ENCODE measurements at places on chromosomes 2 and 18. TPM values are rescaled to one million over a fixed set of nuclear protein-coding genes. Genes with fewer than 3 reads are reported as not detected.

DNA sequence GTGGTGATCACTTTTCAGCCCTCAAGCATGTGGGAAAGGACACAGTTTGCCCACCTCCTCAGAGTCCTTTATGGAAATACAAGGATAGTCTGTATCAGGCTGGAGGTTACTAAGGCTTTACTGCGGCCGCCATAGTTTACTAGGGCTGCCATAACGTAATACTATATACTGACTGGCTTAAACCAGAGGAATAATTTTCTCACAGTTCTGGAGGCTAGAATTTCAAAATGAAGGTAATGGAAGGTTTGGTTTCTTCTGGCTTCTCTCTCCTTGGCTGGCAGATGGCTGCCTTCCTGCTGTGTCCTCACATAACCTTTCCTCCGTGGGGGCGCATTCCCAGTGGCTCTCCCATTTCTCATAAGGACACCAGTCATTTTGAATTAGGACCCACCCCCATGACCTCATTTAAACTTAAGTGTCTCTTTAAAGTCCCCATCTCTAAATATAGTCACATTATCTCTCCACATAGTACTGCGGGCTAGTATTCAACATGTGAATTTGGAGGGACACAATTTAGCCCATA, 12.5 kb upstream of the ATIC start:
- H3K4me1 ChIP-seq: peaks cover 4% of the 10 kb centered on the region
- DNase-seq: no peak
- H3K4me3 ChIP-seq: peak overlapping the region; percentile 19
- H3K27ac ChIP-seq: no peak overlapping the region
- no peaks in the 10 kb centered on the region for H3K27me3 ChIP-seq
- H3K36me3 ChIP-seq: no peaks in the 10 kb centered on the region

DNA sequence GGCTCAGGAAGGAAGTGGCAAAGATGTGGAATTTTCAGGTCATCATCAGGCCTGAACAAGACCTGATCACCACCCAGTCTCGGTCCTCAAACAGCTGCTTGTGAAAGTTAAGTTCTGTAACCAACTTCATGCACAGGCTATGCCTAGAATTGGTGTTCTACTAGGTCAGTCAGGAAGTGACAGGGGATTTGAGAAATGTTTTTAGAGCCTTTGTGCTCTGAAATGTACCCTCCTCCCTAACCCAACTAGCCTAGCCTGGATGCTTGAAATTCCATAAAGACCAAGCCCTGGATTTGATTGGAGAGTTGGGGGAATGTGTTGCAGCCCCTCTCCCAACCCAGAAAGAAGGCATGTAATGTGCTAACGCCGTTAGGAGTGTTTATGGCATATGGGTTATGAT, 63.3 kb downstream of the TGOLN2 start:
- peaks cover 25% of the 10 kb centered on the region for H3K36me3 ChIP-seq
- peaks cover 42% of the 10 kb centered on the region for H3K4me1 ChIP-seq
- H3K4me3 ChIP-seq: peak overlapping the region; percentile 12
- no peak for DNase-seq
- H3K27me3 ChIP-seq: no peaks in the 10 kb centered on the region
- H3K27ac ChIP-seq: peak overlapping the region; percentile 78

The HRH4 gene
- 0.24 TPM for total RNA-seq

DNA sequence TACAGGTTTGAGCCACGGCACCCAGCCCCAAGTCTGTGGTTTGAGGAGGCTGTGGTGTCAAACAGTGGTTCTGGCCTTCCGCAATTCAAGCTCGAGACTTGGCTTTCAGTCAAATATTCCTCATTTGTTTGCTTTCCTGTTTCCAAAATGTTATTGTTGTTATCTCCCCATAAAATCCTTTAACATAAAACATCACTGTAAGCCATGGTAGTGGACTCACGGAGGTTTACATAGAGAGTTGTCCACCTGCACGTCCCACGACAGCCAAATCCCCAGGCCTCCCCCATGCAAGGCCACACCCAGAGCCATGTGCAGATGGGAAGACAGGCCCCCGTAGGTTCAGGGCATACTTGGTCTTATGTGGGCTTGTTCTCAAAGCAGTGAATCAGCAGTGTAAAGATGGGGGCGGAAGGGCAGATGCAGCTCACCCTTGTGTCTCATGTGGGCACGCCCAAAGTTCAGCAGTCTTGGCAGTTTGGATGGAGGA, 18.9 kb upstream of the ST3GAL5 start:
- H3K4me1 ChIP-seq: peaks cover 11% of the 10 kb centered on the region
- H3K4me3 ChIP-seq: no peak overlapping the region
- H3K27me3 ChIP-seq: no peaks in the 10 kb centered on the region
- no peak overlapping the region for H3K27ac ChIP-seq
- no peak for DNase-seq

DNA sequence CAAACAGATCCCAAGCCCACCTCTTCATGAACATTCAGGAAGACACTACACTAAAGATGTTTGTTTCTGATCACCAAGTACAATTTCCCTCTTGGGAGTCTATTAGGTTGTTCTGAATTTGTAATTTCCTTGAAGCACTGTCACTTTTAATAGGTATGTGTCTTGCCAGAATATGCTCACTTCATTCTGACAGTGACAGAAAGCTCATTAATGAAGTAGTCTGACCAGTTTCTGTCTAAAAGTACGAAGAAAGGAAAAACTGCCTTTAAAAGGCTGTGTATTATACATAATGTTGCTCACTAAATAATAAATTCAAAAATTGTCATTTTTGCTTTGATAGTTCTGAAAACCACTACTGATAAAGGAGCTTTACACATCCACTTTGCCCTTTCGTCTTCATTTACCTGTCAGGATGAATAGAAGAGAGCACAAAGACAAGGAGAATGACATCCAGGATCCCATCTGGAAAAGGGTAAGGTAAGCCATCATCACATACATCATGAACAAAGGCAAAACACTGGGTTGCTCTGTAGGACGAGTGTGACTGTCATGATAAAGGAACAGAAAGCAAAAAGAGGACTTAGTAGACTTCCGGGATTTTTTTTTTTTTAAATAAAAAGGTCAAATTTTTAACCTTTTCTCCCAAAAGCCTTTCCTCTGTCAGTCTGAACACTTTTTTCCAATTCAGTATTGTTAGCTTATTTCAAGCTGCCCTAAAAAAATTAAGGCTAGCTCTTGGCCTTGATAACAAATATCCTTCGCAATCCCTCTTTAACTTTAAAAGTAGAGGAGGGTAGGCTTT, 103.4 kb downstream of the METTL8 start:
- no peak overlapping the region for H3K4me3 ChIP-seq
- peaks cover 7% of the 10 kb centered on the region for H3K4me1 ChIP-seq
- peak overlapping the region; percentile 55 for H3K27ac ChIP-seq
- no peak for DNase-seq

DNA sequence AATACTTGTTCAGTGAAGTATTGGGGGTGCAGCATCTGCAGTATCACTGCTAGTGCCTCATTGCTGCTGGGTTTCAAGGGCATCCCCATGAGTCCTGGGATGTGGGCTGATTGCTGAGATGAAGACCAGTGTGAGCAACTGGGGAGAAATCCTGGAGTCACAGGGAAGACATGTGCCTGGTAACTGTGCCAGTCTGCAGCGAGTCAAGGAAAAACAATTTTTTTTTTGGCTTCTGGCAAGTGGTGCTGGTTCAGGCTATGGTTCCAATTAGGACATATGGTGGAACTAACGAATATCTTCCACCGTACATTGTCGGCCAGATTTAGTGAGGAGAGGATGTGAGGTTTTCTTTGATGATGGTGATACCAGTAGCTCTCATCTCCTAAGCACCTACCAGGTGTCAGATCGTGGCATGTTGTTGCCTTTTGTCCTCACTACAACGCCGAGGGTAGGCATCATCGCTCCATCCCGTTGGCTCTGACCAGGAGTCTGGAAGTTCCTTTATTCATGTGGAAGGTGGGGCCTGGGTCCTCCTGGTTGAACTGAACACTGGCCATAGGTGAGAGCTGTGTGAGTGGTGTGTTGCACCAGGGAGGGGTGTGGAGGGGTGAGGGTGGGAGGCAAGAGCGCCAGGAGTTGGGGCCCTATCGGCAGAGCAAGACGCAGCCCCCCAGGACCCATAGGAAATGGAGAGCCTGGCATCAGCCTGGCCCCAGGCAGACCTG, 118.0 kb upstream of the HS6ST1 start:
- H3K4me1 ChIP-seq: peaks cover 28% of the 10 kb centered on the region
- H3K27ac ChIP-seq: no peak overlapping the region
- H3K27me3 ChIP-seq: no peaks in the 10 kb centered on the region
- no peak overlapping the region for H3K4me3 ChIP-seq
- H3K36me3 ChIP-seq: no peaks in the 10 kb centered on the region
- DNase-seq: peak; percentile 1

GRCh38 chr18:51884039-51884438, 456.0 kb upstream of the DCC start:
- no peak overlapping the region for H3K27ac ChIP-seq
- H3K27me3 ChIP-seq: no peaks in the 10 kb centered on the region
- no peak overlapping the region for H3K4me3 ChIP-seq
- H3K4me1 ChIP-seq: no peaks in the 10 kb centered on the region
- DNase-seq: no peak

The FSHR gene
- not detected for total RNA-seq

- H3K36me3 ChIP-seq: no peaks in the 10 kb centered on the region
- H3K4me3 ChIP-seq: no peak overlapping the region
- peaks cover 3% of the 10 kb centered on the region for H3K4me1 ChIP-seq
- H3K27ac ChIP-seq: no peak overlapping the region
- peaks cover 17% of the 10 kb centered on the region for H3K27me3 ChIP-seq
Observed at GRCh38 chr18:12048010-12048826, 45.4 kb upstream of the ANKRD62 start.

Data from type B pancreatic cell (in vitro differentiated cells).